ENCODE measurements at places on chromosomes 3 and 15. TPM values are rescaled to one million over a fixed set of nuclear protein-coding genes. Genes with fewer than 3 reads are reported as not detected.

Gene HRH1
- total RNA-seq = 1.7 TPM

Gene RTP3
- not detected for total RNA-seq

Gene SLC51B
- not detected for total RNA-seq

Gene CCK
- total RNA-seq = 24.3 TPM

Gene SPINT1
- total RNA-seq = 1.5 TPM
